CD4-positive, alpha-beta T cell treated with Interleukin-15 for 4 hours (primary cell): ENCODE measurements at places on chromosomes 13 and 19.
A peak's percentile ranks its signal among the peaks of the same experiment; 100 is the strongest.

DNA sequence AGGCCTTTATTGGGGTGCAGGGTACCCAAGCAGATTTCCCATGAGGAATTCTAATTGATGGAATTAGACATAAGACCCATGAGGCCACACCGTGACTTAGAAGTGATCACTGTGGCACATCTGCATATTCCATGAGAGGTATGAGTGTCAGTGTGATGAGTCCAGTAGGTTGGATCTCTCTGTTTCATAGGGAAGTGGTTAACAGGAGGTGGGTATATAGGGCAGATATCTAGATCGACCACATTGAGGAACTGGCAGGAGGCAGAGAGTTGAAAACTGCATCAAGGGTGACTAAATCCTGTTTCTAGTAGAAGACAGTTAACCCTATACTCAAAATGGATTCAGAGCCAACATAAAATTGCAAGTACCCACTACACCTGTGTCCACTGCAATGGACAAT is 68.6 kb upstream of the MIR17HG start:
- DNase-seq, result no peak

- DNase-seq, result no peak
Measured at GRCh38 chr19:5978606-5979552, 939 bp upstream of the RANBP3 start.

GRCh38 chr13:71516521-71516920 is 350.5 kb downstream of the DACH1 start:
- no peak for DNase-seq

GRCh38 chr13:46679369-46680120 is 117.4 kb downstream of the ESD start:
- peak; percentile 29 for DNase-seq

GRCh38 chr13:107457686-107458085 is 757.6 kb downstream of the LIG4 start:
- DNase-seq, result no peak

- DNase-seq, result no peak
Measured at GRCh38 chr19:48556163-48556562, 4.2 kb downstream of the SULT2B1 start.

- DNase-seq, result no peak
Measured at GRCh38 chr19:1211494-1212234, 6.1 kb downstream of the STK11 start.

- DNase-seq, result no peak
Measured at GRCh38 chr19:28126135-28126898, 1086.6 kb downstream of the UQCRFS1 start.

GRCh38 chr13:84238381-84238780 is 356.1 kb upstream of the SLITRK1 start:
- DNase-seq, result no peak

- DNase-seq, result no peak
Measured at GRCh38 chr13:98144801-98145350, 2.0 kb downstream of the FARP1 start.

DNA sequence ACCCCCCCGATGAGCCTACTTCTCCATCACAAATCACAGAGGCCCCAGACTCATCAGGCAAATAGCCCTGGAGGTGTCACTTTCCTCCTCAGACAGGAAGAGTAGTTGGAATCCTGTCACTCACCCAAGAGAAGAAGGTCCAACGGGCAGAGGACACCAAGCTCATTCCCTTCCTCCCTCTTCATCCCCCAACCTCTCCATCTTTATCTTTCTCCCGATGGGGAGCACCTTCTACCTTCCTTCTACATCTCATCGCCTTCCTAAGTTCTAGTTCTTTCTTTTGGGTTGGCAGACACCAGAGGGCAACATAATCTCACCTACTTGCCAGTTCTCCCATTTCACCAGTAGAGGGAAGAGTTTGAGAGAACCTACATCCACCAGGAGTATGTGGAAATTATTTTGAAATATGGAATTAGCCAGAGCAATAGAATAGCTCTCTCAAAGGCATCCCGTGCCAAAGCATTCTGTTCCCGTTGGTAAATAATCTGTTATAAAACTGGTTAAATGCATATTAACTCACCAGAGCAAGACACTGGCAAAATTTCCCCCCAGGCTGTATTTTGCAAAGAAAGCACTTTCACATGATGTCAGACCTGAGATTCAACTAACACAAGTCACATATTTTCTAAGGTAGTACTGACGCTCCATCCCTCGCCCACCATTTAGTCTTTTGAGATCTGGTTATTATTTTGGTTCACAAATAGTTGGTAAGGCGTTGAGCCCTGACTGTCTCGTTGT is 55.0 kb downstream of the ZIC5 start:
- peak; percentile 58 for DNase-seq

- DNase-seq, result no peak
Measured at GRCh38 chr19:30857966-30858490, 485.8 kb downstream of the ZNF536 start.

DNA sequence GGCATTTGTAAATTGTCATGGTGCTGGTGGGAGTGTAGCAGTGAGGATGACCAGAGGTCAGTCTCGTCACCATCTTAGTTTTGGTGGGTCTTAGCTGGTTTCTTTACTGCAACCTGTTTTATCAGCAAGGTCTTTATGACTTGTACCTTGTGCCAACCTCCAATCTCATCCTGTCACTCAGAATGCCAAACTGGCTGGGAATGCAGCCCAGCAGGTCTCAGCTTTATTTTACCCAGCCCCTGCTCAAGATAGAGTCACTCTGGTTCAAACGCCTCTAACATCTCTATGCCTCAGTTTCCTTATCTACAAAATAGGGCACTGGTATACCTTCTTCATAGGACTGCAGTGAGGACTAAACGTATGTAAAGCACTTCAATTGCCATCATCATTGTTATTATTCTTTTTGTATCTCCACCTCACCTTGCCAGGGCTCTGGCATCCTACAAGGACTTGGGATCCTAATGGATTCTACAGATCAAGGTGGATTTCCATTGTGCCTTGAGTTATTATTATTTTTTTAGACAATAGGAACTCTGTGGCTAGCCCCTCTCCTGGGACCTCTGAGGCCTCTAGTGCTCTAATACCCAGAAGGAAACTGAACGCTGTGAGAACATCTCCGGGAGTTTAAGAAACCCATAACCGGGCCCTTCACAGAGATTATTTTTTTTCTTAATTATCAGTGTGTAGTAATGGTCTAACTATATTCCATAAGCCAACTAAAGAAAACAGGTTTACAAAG is 69.0 kb upstream of the RGCC start:
- DNase-seq, result no peak

GRCh38 chr13:39362652-39363381 is 240.2 kb downstream of the LHFPL6 start:
- DNase-seq, result no peak

GRCh38 chr13:102555914-102556553 is 40.8 kb upstream of the TPP2 start:
- peak; percentile 26 for DNase-seq
